Fibroblast of mammary gland (primary cell): ENCODE measurements at places on chromosomes 3 and 15.

GRCh38 chr3:20103731-20104130, 63.5 kb downstream of the KAT2B start:
- no peak for DNase-seq

DNA sequence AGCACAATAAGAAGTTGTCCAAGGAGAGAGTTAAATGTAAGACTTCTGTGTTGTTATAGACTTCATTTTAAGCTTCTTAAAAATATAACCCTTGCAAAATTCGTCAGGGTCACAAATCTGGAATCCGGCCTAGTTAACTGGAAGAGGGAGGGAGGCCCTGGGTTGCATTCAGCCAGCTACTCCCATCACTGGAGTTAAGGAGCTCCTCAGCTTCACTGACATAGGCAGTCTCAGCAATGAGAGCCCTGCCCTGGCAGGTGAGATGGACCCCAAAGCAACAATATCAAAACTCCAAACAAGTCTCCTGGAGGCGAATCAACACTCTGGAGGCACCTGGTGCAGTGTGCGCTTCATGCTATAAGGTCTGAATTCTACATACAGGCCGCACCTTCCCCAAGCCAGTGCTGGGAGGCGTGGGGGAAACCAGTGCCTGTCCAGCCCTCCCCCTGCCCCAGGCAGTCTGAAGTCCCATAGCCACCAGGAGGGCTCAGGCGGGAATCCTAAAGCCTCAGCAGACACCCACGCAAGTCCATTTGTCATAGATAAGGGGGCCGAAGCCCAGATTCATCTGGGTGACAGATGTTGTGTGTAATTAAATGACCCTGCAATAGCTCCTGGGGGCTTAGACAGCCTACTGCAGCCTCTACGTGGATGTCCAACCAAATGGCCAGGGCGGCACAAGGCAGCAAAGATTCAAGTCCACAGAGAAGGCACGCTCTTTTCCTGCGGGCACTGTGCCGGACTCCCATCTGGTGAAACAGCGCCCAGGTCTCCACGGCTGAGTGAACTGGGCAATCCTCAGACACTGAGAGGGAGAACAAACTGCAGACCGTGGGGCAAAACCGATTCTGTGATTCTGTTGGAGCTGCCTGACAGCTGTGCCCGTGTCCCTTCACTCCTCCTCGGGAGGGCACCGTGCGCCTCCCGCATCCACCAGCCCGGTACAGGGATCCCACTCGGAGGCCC, 64.9 kb downstream of the ATP10A start:
- DNase-seq, result peak; percentile 51

DNA sequence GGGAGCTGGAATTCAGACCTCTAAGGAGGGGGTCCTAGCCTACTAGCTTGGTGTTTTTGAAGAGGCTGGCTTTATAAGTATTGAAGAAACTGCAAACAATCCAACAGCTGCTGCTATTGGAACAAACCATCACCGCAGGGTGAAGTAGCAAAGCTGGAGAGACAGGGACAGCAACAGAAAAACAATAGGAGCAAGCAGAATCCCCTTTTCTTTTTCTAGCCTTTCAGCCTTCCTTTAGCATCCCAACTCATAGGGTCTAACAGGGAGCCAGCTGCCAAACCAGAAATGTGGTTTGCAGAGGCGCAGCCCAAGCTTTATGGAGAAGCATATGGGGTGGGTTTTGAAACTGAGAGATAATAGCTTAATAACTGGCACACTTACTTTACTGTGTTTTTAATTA, 106.2 kb upstream of the CHMP2B start:
- DNase-seq, result no peak

DNA sequence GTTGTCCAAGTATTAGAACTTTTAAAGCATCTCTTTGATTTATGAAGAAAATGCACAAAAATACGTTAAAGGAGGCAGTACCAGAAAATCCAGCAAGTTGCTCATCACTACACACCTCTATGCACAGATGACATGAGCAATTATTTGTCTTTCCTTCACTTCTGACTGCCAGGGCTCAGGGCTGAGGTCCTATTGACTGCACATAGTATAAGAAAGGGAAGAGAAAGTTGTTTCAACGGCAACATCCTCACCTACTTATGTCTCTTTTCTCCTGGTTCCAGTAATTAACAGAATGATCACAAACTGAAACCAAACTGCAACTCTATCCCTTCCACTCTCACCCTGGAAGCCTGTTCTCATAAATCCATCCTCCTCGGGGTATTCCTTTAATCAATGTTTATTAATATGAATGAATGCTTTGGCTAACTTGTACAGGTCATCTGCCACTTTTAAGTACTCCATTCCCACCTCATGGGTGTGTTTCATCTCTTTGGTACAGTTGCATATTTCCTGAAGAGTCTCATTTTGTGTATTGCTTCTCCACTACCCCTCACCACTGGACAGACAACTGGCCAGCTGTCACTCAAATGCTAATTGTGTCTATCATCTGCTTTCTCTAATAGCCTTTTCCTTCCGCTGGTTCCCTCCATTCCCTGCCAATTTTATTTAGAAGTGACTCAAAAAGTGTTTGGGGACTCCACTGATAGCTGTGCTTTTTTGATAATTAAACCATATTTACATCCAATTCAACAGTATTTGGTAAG, 34.5 kb downstream of the RAB27A start:
- DNase-seq, result no peak

- peak; percentile 57 for DNase-seq
Measured at GRCh38 chr3:179713643-179714090, 60.8 kb downstream of the USP13 start.

DNA sequence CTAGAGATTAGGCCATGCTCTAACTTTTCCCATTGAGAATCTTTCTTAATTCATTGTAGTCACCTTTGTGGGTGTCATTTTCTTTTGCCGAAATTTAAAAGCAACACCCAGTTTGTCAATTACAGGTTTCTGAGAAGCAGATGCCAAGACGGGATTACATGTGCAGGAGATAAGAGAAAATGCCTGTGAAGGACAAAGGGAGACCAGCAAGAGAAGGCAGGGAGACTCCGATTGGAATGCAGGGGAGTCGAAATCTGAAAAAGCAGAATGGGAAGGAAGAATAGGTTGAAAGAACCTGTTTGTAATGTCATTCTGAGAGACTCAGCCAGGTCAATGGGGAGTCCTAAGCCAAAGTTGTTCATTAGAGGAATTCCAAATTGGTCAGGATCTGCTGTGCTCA, 3.6 kb upstream of the DPH6 start:
- no peak for DNase-seq

DNA sequence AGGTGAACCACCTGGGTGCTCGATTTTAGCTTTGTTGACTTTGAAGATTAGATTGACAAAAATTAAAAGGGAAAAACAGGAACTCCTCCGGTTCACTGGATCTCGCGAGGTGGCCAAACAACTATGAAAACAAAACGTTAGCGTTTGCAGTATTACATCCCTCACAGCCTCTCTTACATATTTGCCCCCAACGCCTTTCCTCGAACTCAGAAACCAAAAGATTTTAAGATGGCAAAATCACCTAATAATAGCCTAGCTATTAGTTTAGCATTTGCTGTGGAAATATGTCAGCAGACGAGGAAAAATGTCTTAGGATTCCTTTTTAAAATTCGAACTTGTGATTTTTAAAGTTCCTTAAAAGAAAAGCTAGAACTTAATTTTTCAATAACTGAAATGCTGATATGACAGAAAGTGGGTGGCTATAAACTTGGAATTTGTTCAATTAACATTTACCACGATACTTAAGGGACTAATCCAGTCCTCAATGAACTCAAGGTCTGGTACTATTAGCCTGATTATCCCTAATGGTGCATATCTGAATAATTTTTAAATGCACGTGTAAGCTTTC, 491 bp upstream of the SENP7 start:
- no peak for DNase-seq

DNA sequence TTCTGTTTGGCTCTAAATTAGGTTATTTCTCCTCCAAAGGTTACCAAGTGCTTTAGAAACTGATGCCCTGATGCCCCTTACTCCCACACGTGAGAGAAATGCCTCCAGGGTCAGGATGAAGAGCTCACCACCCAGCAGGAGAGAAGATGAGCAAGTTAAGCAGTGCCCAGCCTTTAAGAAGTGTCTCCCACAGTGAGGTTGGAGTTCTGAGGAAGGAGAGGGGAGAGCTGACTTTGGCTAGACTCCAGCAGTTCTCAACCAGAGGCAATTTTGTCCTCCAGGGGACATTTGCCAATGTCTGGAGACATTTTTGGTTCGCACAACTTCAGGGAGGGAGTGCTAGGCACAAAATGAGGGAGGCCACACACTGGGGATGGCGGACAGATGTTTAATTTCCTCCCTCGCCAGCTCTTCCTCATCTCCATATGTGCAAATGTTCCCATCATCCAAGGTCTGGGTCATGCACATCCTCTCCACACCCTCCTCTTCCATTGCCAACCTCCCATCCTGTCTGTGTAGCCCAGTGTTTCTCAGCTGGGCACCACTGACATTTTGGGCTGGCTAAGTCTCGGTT, 50.6 kb upstream of the SLC7A14 start:
- DNase-seq, result no peak

GRCh38 chr3:184679056-184679816, 32.6 kb downstream of the MAGEF1 start:
- DNase-seq, result peak; percentile 31

GRCh38 chr3:128112357-128112968, 11.1 kb downstream of the RUVBL1 start:
- peak; percentile 94 for DNase-seq

DNA sequence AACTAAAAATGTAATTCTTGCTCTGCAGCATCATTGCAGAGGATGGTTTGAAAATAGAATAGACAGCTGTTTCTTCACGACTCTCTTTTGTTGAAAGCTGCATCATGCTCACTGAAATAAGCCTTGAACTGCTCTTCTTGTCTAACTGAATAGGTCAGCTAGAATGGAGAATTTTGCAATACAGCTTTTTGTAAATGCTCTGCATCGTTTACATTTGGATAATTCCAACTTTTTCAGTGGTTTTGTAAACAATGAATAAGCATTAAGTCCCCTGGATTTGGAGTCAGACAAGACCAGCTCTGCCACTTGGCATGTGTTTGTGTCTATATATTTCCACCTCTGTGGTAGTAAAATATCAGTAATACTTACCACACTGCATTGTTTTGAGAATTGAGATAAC, 95.2 kb downstream of the PLSCR2 start:
- peak; percentile 37 for DNase-seq

DNA sequence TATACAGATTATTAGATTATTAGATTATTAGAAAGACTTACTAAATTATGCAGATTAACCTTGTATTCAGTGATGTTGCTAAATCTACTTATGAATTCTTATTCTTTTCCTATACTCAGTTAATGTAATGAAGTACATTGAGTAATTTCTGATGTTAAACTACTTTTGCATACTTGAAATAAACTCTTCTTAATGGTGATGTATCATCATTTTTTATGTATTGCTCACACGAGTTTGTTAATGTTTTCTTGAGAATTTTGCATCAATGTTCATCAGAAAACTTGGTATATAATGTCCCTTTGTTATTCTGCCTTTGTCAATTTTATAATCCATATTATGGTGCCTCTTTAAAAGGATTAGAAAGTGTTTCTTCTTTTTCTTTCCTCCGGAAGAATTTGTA, 163.2 kb upstream of the COL8A1 start:
- DNase-seq, result no peak

- no peak for DNase-seq
Measured at GRCh38 chr3:120682095-120682681, at the start of gene HGD. HGD (minus strand) TSS chr3:120682239; CDS start chr3:120682111, 128 bp downstream.

DNA sequence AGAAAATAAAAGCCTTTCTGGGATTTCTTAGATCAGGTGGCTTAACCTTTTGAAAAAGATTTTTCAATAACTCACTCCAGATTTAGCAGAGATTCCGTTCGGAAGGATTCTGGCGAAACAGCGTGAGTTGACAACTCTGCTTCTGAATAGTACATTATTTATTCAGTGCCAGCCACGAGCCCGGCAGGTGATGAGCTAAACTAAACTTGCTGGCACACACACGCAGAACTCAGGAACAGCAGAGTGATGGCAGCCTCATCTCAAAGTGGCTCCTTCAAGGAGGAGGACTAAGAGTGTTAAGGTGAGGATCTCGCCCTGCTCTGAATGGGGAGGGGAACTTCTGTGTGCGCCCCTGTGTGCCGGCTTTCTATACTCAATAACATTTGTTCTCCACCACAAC, 114.3 kb downstream of the FAM43A start:
- DNase-seq, result no peak

DNA sequence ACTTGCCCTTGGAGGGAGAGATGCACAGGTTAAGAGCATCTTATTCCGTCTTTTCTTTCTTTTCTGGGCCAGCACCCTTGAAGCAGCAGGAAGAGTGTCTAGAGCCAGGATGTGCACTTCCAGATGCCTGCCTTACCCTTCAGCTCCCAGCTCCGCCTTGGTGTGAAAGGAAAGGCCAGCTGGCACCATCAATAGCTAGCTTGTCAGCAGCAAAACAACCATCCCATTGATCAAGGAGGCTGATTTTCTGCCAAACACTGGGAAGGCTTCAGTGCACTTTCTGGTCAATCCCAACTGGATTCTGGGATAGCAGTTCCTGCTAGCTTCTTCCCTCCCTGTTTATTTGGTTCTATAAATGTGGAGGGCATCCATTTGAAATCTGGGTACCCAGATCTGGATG, 110.9 kb upstream of the GALNT15 start:
- peak; percentile 19 for DNase-seq

DNA sequence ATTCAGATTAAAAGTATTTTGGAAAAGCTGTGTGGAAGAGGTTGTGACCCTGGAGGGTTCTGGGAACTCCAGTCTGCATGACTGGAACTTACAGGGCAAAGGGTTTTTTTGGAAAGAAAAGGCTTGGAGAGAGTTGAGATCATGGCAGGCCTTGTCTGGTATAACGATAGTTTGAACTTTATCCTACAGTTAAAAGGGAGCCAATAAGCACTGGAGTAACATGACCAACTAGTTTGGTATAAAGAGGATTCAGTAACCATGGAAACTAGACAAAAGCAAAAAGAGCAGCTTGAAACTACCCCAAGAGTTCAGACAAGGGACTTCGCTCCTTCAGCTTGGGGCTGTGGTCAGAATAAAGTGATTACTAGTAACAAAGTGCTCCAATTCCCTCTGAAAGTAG, 151.2 kb upstream of the TMCO5A start:
- no peak for DNase-seq

- DNase-seq, result no peak
Measured at GRCh38 chr3:19030522-19030839, 117.8 kb upstream of the KCNH8 start.

DNA sequence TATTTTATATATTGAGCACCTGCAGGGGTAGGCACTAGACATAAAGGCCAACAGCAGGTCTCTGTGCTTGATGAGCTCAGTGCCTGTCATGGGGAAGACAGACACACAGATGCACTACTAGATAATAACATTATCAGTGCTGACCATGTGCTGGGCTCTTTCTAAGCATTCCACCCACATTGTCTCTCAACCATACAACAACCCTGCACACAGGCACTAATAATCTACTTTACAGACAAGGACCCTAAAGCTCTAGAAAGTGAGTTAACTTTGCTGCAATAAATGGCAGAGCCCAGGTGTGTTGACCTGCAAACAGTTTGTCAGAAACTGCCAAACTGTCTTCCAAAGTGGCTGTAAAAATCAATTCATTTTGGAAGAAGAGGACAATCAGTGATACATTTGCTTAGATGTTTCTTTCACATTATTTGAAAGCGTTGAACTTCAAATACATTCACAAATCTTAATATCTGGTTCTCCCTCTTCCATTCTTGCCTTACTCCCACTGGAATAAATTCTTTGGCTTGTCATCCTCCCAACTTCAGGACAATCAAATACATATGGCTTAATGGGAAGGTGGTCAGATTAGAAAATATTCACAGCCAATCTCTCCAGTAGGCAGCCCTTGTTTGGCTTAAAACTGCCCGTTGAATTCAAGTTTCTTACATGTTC, 11.0 kb upstream of the PP2D1 start:
- no peak for DNase-seq
